ENCODE measurements at places on chromosomes 3 and 15.

DNA sequence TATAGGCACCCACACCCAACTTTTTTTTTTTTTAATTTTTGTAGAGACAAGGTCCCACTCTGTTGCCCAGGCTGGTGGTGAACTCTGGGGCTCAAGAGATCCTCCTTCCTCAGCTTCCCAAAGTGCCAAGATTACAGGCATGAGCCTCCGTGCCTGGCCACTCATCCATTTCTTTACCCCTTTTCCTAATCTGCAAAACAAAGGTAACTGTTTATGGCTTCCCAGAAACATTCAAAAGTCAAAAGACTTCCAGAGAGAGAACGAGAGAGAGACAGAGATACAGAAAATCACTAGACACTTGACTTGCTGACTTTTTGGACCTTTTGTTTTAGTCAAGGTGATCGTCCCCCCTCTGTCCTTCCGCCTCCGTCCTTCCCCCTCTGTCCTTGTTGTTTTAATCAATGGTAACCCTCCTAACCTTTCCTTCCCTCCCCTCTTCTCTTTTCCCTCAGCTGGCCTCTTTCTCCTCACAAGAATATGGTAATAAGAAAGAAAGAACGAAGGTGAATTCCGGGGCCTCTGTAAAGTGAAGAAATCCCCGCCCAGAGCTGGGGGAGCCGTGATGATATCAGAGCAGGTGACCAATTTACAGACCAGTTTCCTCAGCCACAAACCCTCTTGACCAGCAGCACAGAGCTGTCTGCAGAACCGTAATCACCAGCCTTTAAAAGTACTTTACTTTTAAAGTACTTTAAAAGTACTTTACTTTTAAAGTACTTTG lies 21.9 kb downstream of the KLHL6 start:
- DNase-seq = no peak

GRCh38 chr3:153855772-153856171 lies 265.4 kb upstream of the ARHGEF26 start:
- no peak for DNase-seq

GRCh38 chr3:117700573-117701360 lies 991.2 kb downstream of the TUSC7 start:
- no peak for DNase-seq

DNA sequence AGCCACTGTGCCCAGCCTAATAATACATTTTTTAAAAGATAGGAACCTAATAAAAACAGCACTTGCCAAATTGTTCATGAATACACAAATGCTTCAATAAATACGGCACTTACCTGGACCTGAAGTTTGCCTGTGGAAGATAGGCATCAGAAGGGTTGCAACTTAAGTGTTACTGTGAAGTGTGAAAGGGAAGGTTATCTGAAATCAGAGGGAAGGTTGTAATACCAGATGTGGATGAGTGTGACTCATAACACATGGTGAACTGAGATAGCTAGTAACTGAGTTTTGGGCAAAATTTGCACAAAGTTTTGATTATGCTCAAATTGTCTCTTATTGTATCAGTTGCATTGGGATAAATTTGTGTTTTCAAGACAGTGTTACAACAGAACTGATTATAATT lies 68.0 kb downstream of the ATP11B start:
- DNase-seq = no peak

DNA sequence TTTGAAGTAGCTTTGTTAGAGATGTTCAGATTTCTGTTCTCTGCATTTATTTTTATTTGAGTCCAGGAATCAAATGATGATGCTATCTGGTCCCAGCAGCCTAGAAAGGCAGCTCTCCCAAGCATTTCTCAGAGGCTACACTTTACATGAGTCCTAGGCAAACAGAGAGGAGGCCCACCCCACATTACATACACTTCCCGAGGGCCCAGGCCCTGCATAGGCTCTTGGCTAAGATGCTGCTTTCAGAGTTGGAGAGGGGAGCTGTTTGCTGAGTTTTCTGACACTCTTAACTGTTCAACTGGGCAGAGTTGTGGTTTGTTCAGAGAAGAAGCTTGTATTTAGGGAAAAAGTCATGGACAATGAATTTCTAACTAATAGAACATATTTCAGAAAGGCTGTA lies 117.9 kb upstream of the RGMA start:
- DNase-seq = no peak

- no peak for DNase-seq
These were observed 39.3 kb downstream of the CHRD start for GRCh38 chr3:184419171-184419570.

- no peak for DNase-seq
These were observed 112.5 kb downstream of the TIGIT start for GRCh38 chr3:114406286-114406685.

GRCh38 chr3:39188271-39189149 lies 3.9 kb downstream of the XIRP1 start:
- no peak for DNase-seq

DNA sequence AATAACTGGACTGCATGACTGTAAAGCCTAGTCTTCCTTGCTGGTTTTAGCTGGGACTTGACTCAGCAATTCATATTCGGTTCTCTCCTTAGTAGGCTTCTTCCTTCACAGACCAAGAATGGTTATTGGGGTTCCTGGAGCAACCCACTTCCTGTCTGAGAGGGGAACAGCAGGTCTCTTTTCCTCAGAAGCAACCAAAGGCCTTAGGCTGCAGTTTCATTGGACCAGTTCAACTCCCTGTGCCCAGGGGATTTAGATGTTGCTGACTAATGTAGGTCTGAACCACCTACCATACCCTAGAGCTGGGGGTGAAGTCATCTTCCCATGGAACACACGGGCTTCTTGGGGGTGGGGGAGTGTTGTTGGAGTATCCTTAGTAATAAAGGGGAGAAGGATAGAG lies 84.0 kb upstream of the SKOR1 start:
- no peak for DNase-seq

DNA sequence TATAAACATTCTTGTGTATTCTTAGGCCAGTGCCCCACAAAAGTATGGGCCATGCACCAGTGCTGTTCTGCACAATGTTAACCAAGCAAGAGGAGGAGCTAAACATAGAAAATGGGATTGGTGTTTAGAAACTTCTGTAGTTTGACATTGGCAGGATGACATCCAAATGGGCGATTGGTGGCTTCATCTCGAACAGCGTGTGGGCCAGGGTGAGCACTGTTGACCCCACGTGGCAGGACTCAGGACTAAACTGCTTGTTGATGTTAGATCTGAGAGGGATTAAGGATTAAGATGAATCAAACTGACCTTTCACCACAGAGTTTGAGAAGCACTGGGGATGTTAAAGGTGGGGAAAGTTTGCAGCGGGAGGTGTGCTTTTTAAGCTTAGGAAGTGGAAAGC lies 31.9 kb downstream of the ZNF710 start:
- no peak for DNase-seq

- no peak for DNase-seq
These were observed 25.8 kb downstream of the ARHGEF3 start for GRCh38 chr3:56775838-56776555.

DNA sequence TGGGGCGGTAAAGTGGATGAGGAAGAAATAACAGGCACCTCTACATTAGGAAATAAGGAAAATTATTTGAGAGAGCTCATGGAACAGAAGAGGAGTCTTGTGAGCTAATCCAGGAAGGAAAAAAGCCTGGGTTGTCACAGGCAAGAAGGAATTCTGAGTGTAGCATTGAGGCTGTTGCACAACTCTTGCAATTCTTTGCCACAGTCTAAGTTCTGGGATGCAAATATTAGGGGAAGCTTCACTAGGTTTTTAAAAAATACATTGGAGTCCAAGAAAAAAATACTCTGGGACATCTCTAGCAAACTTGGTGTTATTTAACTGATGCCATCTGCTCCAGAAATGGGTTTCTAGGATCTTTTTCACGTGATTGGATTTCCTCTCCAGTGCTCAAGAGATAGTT lies 122.3 kb downstream of the SPATA16 start:
- DNase-seq = no peak
